ENCODE measurements at places on chromosomes 5 and 9. TPM values are rescaled to one million over a fixed set of nuclear protein-coding genes. Genes with fewer than 3 reads are reported as not detected.

Gene SCGB3A1
- not detected for polyA plus RNA-seq

Gene ITGA2
- 8.4 TPM for polyA plus RNA-seq

Gene CKMT2
- polyA plus RNA-seq, result 11.4 TPM

- no peak for DNase-seq
- H3K36me3 ChIP-seq, result no peaks in the 10 kb centered on the region
- H3K27me3 ChIP-seq, result no peaks in the 10 kb centered on the region
- no peak overlapping the region for H3K27ac ChIP-seq
- no peak overlapping the region for H3K4me3 ChIP-seq
Observed at GRCh38 chr5:166719991-166720390, 1571.5 kb upstream of the WWC1 start.

DNA sequence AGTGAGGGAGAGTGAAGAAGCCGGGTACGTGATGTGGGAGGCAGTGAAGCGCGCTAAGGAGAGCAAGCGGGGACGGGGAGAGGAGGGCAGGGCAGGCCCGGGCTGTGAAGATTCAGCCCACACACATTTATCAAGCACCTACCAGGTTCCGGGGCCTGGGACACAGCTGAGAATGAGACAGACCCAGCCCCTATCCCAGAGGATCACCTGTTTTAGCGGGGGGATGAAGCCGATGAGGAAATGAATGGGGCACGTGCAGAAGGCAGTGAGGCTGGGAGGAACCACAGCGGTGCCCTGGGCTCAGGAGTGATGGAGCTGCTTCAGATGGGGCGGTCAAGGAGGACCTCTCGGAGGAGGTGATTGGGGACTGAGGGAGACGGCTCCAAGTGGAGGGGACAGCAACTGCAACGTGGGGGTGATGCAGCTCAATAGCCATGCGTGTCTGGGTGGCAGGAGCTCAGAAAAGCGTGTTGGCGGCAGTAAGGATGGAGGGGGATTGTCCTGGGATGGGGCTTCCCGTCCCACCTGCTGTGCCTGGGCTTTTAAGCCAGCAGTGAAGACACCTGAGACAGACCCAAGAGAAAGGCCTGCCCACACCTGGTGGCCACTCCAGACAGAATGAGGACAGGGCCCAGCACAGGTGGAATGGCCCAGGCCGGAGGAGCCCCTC lies 77.5 kb upstream of the UNC5A start:
- H3K4me1 ChIP-seq, result peaks cover 2% of the 10 kb centered on the region
- H3K27me3 ChIP-seq, result no peaks in the 10 kb centered on the region

DNA sequence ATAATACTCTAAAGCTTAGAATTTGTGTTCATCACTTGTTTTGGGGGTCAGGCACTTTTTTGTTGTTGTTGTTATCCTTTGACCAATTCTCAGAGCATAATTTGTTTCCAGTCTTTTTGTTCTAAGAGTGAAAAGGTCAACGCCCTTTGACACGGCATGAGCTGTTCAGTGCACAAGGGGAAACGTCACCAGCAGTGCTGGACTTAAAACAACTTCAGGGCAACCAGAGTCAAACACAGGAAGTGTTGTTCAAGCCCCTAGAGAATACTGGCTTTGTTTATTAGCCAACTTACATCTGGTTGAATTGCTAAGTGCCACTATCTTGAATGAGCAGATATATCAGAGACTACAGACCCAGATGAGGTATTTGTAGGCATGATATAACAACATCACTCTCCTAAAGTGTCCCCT lies 368.9 kb downstream of the TMEM161B start:
- H3K36me3 ChIP-seq, result no peaks in the 10 kb centered on the region
- H3K4me3 ChIP-seq, result no peak overlapping the region
- DNase-seq, result no peak
- no peaks in the 10 kb centered on the region for H3K4me1 ChIP-seq
- no peaks in the 10 kb centered on the region for H3K27me3 ChIP-seq
- no peak overlapping the region for H3K27ac ChIP-seq

Data from ovary (tissue), 10 donors.